ENCODE measurements at places on chromosomes 1 and 21.
A peak's percentile ranks its signal among the peaks of the same experiment; 100 is the strongest.

DNA sequence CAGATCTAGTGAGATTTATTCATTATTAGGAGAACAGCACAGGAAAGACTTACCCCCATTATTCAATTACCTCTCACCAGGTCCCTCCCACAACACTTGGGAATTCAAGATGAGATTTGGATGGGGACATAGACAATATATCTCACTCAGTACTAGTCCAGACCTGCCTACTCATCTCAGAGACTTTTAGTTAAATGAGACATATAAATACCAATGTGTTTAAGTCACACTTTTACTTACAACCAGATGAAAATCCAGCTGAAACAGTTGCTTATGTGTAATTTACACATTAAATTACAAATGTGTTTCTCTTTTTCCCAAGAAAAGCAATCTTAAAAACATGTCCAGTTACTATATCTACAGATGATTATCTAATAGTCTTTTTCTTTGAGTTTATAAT is 1145.6 kb downstream of the KCNT2 start:
- no peaks in the 10 kb centered on the region for H3K27me3 ChIP-seq
- H3K4me1 ChIP-seq: no peaks in the 10 kb centered on the region
- DNase-seq: no peak
- no peaks in the 10 kb centered on the region for H3K36me3 ChIP-seq
- H3K27ac ChIP-seq: no peak overlapping the region

GRCh38 chr1:157399343-157399983 is 152.9 kb downstream of the FCRL5 start:
- H3K4me3 ChIP-seq: no peak overlapping the region
- H3K36me3 ChIP-seq: no peaks in the 10 kb centered on the region
- no peaks in the 10 kb centered on the region for H3K4me1 ChIP-seq
- no peaks in the 10 kb centered on the region for H3K27me3 ChIP-seq
- H3K27ac ChIP-seq: no peak overlapping the region
- DNase-seq: no peak

DNA sequence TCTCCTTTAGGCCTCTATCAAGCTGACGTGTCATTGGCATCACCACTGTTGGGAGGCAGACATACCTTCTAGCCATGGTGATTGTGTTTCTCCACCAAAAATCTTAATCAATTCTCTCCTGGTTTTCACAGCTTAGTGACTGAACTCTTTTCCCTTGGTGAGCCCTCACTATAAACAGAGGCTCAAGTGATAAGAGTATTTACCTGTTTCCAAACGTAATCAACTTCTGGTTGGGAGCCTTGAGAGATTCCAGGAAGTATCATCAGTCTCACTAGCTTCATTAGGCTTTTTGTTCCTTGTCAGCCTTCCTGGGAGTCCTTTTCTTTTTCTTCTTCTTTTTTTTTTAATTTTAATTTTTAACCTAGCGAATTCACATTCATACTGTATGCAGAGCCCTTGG is 33.8 kb upstream of the KCNQ4 start:
- H3K4me1 ChIP-seq: no peaks in the 10 kb centered on the region
- H3K36me3 ChIP-seq: peaks cover 45% of the 10 kb centered on the region
- H3K27ac ChIP-seq: no peak overlapping the region
- no peak for DNase-seq

DNA sequence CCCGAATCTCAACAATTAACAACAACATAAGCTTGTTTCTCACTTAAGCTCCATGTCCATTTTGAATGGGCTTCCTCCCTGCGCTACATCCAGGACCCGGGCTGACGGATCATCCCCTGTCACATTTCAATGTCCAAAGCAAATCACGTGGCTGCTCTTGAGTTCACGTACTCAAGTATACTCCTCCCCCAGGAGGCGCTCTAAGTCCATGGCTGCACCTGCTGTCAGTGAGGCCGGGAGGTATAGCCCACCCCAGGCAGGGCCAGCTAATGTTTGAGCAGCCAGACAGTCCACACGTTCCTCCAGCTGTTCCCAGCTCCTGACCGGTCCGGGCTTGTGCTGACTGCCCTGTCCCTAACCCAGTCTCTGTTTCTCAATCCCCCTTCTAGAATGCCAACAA is 220.8 kb downstream of the SLC35F3 start:
- H3K27ac ChIP-seq: no peak overlapping the region
- no peaks in the 10 kb centered on the region for H3K4me1 ChIP-seq
- H3K27me3 ChIP-seq: peaks cover 3% of the 10 kb centered on the region
- H3K4me3 ChIP-seq: no peak overlapping the region
- no peaks in the 10 kb centered on the region for H3K36me3 ChIP-seq
- DNase-seq: peak; percentile 33

DNA sequence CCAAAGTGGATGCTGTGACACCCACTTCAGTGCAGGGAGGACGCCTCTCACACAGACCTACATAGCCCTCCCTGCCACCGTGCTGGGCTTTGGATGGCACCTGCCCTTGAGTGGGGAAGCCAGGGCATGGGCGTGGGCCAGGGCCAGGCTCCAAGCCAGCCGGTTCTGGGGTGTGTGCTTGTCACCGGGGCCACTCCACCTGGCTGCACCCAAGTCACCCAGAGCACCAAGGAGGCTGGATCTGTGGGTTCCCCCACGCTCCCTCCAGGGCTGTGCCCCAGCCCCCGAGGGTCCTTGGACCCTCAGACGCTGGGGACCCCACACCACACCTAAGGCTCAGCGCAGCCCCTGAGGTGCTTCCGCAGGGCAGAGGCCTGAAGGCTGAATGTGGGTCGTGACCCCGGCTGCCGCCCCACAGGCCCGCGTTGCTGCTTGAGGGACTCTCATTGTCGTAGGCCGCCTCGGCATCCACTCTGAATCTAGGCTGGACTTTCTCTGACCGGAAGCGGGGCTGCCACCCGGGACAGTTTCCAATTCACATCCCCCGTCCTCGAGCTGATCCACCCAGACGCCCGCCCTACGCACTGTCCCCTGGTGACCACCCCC is 1.5 kb downstream of the MXRA8 start:
- H3K4me1 ChIP-seq: peaks cover 72% of the 10 kb centered on the region
- H3K27ac ChIP-seq: peak overlapping the region; percentile 85
- H3K27me3 ChIP-seq: peaks cover 40% of the 10 kb centered on the region

DNA sequence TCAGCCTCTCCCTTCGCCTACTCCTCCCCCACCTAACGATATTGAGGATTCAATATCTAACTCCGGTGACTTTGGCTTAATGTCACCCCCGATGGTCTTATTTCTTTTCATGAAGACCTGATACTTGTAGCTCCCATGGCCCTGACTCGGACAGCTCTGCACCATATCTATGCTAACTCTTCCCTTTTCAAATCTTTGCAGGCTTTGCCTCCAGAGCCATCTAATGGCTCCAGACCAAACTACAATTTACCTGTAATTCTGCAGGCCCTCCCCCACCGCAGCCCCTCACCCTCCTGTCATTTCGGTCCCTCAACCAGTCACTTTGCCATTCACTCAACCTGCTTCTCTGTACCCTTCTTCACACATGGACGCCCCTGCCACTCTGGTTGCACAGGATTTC is 7.9 kb upstream of the GSTM5 start:
- H3K4me3 ChIP-seq: no peak overlapping the region
- no peak overlapping the region for H3K27ac ChIP-seq
- no peaks in the 10 kb centered on the region for H3K36me3 ChIP-seq
- no peak for DNase-seq
- H3K4me1 ChIP-seq: no peaks in the 10 kb centered on the region

DNA sequence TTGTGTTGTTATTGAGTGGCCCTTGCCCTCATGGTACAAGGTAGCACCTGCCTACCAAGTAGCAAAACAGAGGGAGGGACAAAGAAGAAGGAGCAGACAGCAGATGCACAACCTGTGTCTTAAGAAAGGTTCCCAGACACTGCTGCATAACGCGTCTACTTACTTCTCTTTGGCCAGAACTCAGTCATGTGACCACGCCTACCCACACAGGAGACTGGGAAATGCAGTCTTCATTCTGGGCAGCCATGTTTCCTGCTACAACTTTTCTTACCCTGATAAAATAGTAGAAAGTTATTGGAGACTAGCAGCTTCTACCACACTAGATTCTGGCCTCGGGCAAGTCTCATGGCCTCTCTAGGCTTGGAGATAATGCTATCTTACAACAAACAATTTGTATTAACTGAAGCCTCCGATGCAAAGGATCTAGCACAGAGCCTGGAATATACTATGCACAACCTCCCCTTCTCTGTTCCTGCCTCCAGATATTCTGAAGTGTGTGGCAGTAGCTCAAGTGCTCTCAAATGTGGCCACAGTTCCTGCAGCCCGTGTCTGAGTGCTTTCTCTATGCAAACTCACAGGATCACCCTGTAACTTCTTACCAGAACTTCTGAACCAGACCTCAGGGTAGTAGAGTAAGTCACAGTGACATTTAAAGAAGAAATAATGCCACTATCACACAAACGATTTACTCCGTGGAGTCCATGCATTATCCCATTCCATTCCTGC is 34.1 kb upstream of the BTG2 start:
- H3K36me3 ChIP-seq: no peaks in the 10 kb centered on the region
- H3K27ac ChIP-seq: no peak overlapping the region
- DNase-seq: peak; percentile 89
- peaks cover 3% of the 10 kb centered on the region for H3K27me3 ChIP-seq

DNA sequence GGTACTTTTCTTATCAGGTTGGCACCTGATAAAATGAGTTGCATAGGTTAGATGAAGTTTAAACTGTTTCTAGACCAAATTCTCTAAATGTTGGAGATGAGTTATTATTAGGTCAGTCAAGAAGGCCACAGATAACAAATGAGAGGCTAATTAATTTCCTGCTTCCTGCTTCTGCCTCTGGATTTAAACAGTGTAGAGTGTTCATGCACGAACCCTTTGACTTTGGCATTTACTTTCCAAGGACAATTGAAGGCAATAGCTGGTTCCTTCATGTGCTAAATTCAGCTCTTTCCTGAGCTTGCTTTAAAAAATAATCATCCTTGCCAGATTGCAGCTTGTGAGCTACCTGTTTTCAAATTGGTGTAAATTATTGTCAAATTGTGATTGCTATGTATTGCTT is 80.6 kb downstream of the RASAL2 start:
- no peak overlapping the region for H3K27ac ChIP-seq
- no peaks in the 10 kb centered on the region for H3K36me3 ChIP-seq
- no peak for DNase-seq
- H3K4me3 ChIP-seq: no peak overlapping the region

DNA sequence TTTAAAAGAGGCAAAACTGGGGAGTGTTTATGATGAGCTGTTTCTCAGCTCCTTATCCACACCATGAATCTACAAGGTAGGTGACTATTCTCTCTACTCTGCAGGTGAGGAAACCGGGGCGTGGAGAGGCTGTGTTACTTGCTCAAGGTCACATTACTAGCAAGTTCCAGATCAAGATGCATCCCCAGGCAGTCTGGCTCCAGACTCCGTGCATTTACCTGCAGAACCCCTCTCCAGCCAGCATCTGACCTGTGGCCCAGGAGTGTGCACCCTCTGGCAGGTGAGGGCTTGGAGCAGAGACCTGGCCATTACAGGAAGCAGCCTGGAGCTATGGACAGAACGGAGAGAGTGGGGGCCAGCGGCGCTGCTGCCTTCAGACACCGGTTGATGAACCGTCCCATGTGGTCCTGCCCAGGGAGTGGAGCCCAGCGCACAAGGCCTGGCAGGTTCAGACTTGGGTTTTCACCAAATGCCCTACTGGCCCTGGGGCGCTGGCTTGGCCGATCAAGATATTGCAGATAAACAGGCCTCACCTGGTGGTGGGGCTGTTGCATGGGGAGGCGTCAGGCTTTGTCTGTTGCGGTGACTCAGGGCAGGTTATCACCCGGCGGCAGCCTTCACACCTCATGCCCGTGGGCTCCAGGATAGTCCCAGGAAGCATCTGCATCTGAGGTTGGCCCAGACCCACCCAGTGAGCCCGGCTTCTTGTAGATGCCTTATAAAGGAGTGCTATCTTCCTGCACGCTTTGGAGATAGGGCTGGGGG is 29.2 kb upstream of the WNT4 start:
- peaks cover 4% of the 10 kb centered on the region for H3K27me3 ChIP-seq
- DNase-seq: no peak
- no peak overlapping the region for H3K4me3 ChIP-seq
- H3K36me3 ChIP-seq: no peaks in the 10 kb centered on the region

DNA sequence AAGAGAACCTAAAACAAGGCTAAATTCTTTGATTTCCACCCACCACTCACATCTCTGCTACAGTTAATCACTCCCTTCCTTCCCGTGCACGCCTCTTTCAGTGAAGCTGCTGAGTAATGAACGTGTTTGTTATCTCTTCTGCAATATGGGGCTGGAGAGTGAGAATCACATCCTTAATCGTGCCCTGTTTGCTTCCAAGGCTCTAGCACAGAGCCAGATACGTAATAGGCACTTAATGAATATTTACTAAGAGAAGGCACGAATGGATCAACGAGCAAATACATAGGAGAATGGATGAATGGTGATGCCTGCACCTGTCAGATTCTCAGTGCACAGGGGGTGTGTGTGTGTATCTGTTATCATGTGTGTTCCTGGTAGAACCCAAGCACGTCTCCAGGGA is 22.1 kb upstream of the FAM43B start:
- no peaks in the 10 kb centered on the region for H3K36me3 ChIP-seq
- peaks cover 17% of the 10 kb centered on the region for H3K27me3 ChIP-seq
- no peak overlapping the region for H3K4me3 ChIP-seq
- no peak for DNase-seq
